Endodermal cell (in vitro differentiated cells): ENCODE measurements at places on chromosomes 6 and 20.
A peak's percentile ranks its signal among the peaks of the same experiment; 100 is the strongest.

GRCh38 chr20:1204113-1204512, 859 bp downstream of the C20orf202 start:
- no peak overlapping the region for H3K27ac ChIP-seq
- no peaks in the 10 kb centered on the region for H3K4me1 ChIP-seq
- no peak overlapping the region for H3K4me3 ChIP-seq
- peak; percentile 25 for DNase-seq
- H3K27me3 ChIP-seq, result peaks cover 28% of the 10 kb centered on the region
- no peaks in the 10 kb centered on the region for H3K36me3 ChIP-seq

DNA sequence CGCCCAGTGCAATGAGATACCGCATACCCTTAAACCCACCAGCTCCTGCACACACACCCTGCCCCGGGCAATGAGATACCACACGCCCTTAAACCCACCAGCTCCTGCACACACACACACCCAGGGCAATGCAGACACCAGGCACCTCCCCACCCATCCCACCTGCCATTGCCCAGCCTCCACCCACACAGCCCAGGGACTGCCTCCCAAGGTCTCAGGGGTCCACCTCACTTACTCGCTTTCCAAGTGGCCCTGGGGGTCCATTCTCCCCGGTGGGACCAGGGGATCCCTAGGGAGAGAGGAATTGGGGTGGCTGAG, 24.0 kb downstream of the COL11A2 start:
- H3K4me3 ChIP-seq, result no peak overlapping the region
- no peak for DNase-seq
- H3K36me3 ChIP-seq, result no peaks in the 10 kb centered on the region

DNA sequence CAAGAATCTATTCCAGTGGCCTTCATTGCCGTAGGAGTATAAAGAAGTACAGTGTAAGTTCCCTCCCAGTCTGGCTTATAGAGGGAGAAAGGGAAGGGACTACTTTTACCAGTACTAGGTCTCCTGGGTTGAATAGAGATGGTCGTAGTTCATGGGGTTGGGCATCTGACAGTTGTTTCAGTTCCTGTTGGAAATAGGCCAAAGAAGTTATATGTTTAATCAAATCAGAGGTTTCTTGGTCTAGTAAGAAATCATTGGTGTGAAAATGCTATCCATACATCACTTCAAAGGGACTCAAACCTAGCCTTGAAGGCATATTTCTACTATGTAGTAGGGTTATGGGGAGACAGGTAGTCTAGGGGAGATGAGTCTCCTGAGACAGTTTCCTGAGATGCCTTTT, 45.6 kb upstream of the MAN1A1 start:
- H3K36me3 ChIP-seq, result no peaks in the 10 kb centered on the region
- H3K4me1 ChIP-seq, result peaks cover 2% of the 10 kb centered on the region
- H3K27ac ChIP-seq, result no peak overlapping the region
- no peak overlapping the region for H3K4me3 ChIP-seq

DNA sequence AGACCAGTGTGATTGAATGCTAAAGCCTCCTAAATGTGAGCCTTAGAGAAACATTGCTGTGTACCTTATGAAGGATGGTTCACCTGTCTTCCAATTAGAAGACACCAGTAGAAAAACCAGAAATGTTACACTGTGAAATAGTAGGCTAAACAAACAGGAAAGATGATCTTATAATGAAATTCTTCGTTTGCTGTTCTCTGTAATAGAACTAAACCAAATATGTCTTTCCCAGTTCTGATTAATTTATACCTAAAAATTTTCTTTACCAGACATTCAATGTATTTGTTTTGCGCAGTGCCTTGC, 114.8 kb downstream of the RTN4IP1 start:
- no peak for DNase-seq
- H3K27ac ChIP-seq, result no peak overlapping the region
- H3K4me3 ChIP-seq, result no peak overlapping the region
- H3K36me3 ChIP-seq, result no peaks in the 10 kb centered on the region
- peaks cover 59% of the 10 kb centered on the region for H3K27me3 ChIP-seq
- H3K4me1 ChIP-seq, result peaks cover 3% of the 10 kb centered on the region

DNA sequence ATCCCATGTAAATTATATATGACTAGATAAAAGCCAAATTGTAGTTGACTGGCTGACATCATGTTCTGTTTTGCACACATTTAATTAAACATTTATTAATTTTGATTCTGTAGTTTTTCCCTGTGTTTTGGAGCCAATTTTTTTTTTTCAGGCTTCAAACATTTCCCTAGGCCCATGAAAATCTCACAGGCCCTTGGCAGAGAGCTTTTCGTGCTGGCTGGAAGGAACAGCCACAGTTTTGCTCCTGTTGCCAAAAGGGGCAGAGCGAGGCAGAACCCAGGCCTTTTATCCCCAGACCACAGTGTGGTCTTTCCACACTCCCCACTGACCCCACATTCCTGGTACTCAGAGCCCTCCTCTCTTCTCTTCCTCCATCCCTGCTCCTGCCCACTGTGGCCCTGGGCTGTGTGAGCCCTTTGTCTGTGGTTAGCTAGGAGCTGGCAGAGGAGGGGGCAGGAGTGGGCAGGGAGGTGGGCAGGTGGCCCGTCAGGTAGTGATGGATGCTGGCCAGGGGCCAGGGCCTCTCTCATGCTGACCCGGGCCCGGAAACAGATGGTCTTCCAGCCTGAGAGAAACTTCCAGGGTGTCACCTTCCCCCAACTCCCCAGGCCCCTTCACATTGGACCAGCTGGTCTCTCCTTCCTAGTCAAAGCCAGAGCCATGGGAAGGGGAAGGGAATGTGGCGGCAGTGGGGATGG, 19.4 kb upstream of the CCM2L start:
- no peak for DNase-seq
- no peak overlapping the region for H3K4me3 ChIP-seq
- H3K4me1 ChIP-seq, result peaks cover 2% of the 10 kb centered on the region
- no peak overlapping the region for H3K27ac ChIP-seq
- no peaks in the 10 kb centered on the region for H3K36me3 ChIP-seq

GRCh38 chr6:84687431-84687830, 77.0 kb downstream of the TBX18 start:
- no peaks in the 10 kb centered on the region for H3K4me1 ChIP-seq
- DNase-seq, result no peak
- H3K27me3 ChIP-seq, result no peaks in the 10 kb centered on the region
- no peaks in the 10 kb centered on the region for H3K36me3 ChIP-seq
- H3K4me3 ChIP-seq, result no peak overlapping the region

GRCh38 chr20:58246346-58246745, 17.9 kb upstream of the ANKRD60 start:
- H3K4me1 ChIP-seq, result no peaks in the 10 kb centered on the region
- DNase-seq, result peak; percentile 76
- no peak overlapping the region for H3K4me3 ChIP-seq
- no peak overlapping the region for H3K27ac ChIP-seq

DNA sequence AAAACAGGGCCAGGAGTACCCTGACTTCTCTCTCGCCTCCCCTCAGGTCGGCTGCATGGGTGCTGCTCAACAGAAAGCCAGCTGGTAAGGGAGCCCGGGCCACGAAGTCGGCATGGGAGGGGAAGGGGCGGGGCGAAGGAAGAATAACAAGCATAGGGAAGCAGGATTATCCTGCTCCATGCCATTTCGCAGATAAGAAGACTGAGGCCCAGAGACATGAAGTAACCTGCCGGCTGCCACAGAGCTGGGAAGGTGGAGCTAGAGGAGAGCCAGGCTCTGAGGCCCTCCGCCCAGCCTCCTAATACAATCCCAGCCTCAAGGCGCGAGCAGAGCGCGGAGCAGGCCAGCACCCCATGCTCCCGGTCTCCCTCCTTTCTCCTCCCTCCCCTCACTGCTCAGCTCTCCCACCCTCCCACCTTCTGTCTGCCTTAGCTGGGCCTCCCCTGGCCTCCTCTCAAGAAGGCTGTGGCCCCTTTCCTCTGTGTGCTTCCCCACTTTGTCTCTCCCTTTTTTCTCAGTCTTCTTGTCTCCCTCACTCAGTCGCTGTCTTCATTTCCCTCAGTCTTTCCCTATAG, 13.2 kb upstream of the HMGA1 start:
- no peaks in the 10 kb centered on the region for H3K27me3 ChIP-seq
- peak overlapping the region; percentile 69 for H3K4me3 ChIP-seq
- no peaks in the 10 kb centered on the region for H3K36me3 ChIP-seq
- peak overlapping the region; percentile 26 for H3K27ac ChIP-seq
